Femur (tissue), 1 donor: ENCODE measurements at places on chromosomes 3 and 15.

GRCh38 chr3:164851905-164852304, 226.4 kb downstream of the SI start:
- DNase-seq, result no peak

- DNase-seq, result no peak
Measured at GRCh38 chr3:169083163-169083562, 580.3 kb downstream of the MECOM start.

- DNase-seq, result no peak
Measured at GRCh38 chr3:15610082-15610759, 8.7 kb downstream of the BTD start.

- DNase-seq, result no peak
Measured at GRCh38 chr3:196320137-196320536, 2.1 kb upstream of the DYNLT2B start.

DNA sequence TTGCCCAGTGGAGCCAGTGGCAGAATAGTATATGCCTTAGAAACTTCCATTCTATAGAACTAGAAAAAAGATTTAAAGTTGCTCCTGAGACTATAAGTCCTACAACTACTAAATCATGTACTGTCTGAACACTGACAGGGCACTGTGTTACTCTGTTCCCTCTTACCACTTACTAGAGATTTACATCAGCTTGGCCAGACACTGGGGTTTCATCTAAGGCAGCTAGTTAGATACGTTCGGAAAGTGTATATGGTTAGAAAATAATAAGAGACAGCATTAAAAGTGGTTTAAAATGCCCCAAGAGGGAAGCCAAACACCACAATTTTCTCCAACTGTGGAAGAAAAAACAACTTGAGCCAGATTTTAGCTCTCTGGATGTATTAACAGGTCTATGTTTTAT, 97.1 kb downstream of the FBN1 start:
- no peak for DNase-seq

DNA sequence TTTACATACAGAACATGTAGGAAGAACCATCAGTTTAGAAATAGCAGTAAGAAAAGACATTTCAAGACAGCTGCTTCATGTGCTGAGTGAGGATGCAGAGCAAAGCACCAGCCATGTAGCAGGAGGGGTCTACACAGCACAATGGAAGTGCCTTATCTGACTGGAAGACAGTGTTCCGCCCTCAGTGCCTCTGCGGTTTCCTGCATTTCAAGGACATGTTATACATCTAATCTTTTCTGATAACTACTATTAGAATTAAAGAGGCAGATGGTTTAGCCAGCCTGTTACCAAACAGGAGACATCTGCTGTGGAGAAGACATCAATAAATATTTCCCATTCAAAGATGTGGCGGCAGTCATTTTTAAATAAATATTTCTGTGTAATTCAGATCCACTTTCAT, 10.6 kb downstream of the LSG1 start:
- no peak for DNase-seq

DNA sequence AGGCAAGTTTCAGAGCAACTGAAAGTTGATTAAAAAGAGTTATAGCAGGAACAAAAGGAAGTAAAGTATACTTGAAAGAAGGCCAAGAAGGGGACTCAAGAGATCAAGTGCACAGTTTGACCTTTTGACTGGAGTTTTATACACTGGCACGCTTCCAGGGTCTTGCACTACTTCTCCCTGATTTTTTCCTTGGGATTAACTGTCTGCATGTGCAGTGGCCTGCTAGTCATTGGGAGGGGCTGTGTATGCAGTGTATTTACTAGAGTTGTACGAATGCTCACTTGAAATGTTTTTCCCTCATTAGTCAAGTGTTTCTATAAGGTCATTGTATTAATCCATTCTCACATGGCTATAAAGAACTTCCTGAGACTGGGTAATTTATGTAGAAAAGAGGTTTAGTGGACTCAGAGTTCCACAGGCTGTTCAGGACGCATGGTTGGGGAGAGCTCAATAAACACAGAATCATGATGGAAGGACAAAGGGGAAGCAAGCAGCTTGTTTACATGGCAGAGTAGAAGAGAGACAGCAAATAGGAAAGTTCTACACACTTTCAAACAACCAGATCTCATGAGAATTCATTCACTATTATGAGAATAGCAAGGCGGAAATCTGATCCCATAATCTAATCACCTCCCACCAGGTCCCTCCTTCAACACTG, 571.8 kb downstream of the ZPLD1 start:
- DNase-seq, result no peak
